ENCODE measurements at places on chromosomes 11 and 22. TPM values are rescaled to one million over a fixed set of nuclear protein-coding genes. Genes with fewer than 3 reads are reported as not detected.

The ENDOD1 gene
- total RNA-seq: 48.0 TPM

The MAJIN gene
- total RNA-seq: not detected

- no peak overlapping the region for H3K27ac ChIP-seq
- H3K4me3 ChIP-seq: no peak overlapping the region
- peak; percentile 60 for DNase-seq
- H3K27me3 ChIP-seq: peaks cover 2% of the 10 kb centered on the region
- peaks cover 9% of the 10 kb centered on the region for H3K4me1 ChIP-seq
Observed at GRCh38 chr22:50084614-50085021, 608 bp downstream of the MLC1 start.

- peaks cover 2% of the 10 kb centered on the region for H3K27me3 ChIP-seq
- H3K4me3 ChIP-seq: no peak overlapping the region
- peak; percentile 38 for DNase-seq
- H3K36me3 ChIP-seq: no peaks in the 10 kb centered on the region
- H3K27ac ChIP-seq: no peak overlapping the region
Observed at GRCh38 chr11:126480015-126480409, 124.5 kb downstream of the ST3GAL4 start.

GRCh38 chr22:43197271-43197941, 10.5 kb upstream of the TTLL12 start:
- peak overlapping the region; percentile 11 for H3K27ac ChIP-seq
- no peak overlapping the region for H3K4me3 ChIP-seq
- H3K27me3 ChIP-seq: no peaks in the 10 kb centered on the region
- H3K36me3 ChIP-seq: no peaks in the 10 kb centered on the region
- H3K4me1 ChIP-seq: peaks cover 27% of the 10 kb centered on the region
- peak; percentile 77 for DNase-seq

GRCh38 chr22:29343313-29343805, 27.9 kb upstream of the RASL10A start:
- peaks cover 23% of the 10 kb centered on the region for H3K4me1 ChIP-seq
- no peak for DNase-seq
- peak overlapping the region; percentile 84 for H3K27ac ChIP-seq
- no peaks in the 10 kb centered on the region for H3K27me3 ChIP-seq
